AML-193 (cell line): ENCODE measurements at places on chromosomes 2 and 18.

DNA sequence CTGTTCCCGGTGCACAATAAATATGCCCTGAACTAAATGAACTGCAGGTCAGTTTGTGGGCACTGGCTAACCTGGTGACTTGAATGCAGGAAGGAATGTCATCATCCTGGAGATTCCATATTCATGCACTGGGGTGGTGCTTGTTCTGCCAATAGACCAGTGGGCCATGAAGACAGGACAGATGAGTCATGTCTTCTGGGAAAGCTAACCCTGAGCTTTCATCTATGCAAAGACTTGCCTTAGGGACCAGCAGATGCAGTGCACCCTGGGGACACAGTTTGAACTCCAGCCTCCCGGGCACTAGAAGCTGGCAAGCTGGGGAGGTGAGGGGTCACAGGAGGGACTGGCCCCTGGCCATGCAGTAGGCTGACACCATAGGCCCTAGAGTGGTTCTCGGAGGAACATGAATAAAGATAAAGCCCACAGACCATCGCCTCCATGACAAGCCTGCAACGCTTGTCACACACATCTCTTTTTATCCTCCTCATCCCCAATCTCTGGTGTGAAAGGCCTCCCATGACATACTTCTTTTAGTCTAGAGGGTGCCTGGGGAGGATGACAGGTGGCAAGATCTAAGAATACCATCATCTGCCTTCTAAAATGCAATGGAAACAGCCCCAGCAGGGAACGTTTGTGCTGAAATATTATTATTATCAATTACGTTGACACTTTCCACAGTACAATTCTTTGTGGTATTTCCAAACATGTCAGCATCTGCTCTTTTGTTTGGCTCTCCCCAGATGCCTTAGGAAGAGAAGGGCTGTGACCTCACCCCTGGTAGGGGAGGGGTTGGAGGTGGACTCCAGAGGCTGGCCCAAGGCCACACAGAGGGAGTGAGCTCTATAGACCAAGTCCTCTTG, 267.4 kb upstream of the RAB6C start:
- no peak for DNase-seq

DNA sequence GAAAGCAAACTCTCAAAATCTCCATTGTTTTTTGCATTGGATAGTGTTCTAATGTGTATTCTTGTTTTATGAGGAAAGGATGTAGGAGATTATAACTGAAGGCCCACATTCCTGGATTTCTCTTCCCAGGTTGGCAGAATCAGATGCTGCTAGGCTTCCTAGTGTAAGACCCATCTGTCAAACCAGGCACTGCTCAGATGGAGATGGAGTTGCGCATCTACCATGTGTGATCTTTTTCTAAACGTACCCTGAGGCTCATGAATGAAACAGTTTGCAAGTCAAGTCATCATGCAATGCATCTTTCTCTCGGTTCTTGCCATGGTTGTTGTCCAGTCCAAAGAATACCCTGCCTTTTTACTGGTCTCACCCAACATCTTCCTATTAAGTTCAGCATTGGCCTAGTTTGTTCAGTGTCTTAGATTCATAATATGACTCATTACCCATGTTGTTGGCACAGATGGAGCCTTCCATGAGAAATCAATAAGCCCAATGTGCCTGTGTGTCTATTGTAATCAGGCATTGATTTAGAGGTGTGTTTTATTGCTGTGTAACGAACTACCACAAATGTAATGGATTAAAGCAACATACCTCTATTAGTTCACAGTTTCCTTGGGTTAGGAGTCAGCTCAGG, 127.4 kb downstream of the NYAP2 start:
- no peak for DNase-seq

GRCh38 chr18:56709463-56709862, 58.3 kb downstream of the WDR7 start:
- peak; percentile 66 for DNase-seq

- DNase-seq, result no peak
Observed at GRCh38 chr18:60053747-60054304, 154.0 kb downstream of the PMAIP1 start.

GRCh38 chr2:168178520-168179324, 68.7 kb downstream of the STK39 start:
- no peak for DNase-seq

DNA sequence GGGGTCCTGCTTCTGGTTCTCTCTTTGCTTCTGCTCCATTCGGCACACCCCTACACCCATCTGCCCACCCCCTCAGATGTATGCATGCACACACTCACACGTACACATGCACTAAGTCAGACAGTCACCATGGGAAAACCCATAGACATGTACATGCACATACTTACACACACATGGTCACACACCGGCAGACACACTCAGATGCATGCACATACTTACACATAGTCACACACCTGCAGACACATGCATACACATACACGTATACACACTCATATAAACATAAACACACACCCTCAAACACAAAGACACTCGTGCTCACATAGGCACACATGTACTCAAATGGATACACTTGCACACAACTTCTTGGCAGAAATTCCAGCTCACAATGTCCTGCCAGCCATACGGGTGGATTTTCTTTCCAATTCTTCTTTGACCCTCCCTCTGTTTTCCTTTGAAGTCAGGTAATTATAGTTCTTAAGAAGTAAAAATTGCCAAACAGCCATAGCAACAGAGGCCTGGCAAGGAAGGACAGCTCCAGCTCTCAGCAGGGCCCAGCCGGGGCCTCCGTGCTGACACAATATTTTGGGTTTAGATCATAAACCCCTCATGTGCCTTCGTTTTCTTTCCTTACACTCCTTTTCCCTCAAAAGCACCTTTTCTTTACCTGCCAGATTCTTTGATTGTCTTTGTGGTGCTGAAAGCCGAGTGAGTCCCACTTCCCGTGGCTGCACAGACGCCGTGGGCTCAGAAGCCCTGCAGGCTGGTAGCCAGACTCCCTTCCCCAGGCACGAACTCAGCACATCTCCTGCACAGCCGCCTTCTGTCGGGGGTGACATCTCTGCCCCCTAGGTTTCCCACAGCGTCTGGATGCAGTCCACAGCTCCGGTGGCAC, 195.7 kb downstream of the ARL4C start:
- no peak for DNase-seq

GRCh38 chr2:124335058-124335457, 310.0 kb downstream of the CNTNAP5 start:
- no peak for DNase-seq
